Calu3 (cell line): ENCODE measurements at places on chromosomes 6 and 20. TPM values are rescaled to one million over a fixed set of nuclear protein-coding genes. Genes with fewer than 3 reads are reported as not detected.

- DNase-seq = no peak
Observed at GRCh38 chr6:113142671-113143174, 714.4 kb upstream of the MARCKS start.

- DNase-seq = no peak
Observed at GRCh38 chr6:67369679-67370078, 1265.4 kb upstream of the ADGRB3 start.

- no peak for DNase-seq
Observed at GRCh38 chr6:38141085-38141484, 321.6 kb downstream of the ZFAND3 start.

- DNase-seq = no peak
Observed at GRCh38 chr6:54193560-54193959, 82.3 kb downstream of the MLIP start.

LKAAEAR1 gene
- not detected in 2 replicates for total RNA-seq
